Activated CD8-positive, alpha-beta memory T cell treated with anti-CD3 and anti-CD28 coated beads, Interleukin-2, amount 50 U/mL, for 4 hours (primary cell): ENCODE measurements at places on chromosomes 2 and 18.

- no peak for DNase-seq
Measured at GRCh38 chr2:150939087-150939486, 322.6 kb downstream of the RBM43 start.

DNA sequence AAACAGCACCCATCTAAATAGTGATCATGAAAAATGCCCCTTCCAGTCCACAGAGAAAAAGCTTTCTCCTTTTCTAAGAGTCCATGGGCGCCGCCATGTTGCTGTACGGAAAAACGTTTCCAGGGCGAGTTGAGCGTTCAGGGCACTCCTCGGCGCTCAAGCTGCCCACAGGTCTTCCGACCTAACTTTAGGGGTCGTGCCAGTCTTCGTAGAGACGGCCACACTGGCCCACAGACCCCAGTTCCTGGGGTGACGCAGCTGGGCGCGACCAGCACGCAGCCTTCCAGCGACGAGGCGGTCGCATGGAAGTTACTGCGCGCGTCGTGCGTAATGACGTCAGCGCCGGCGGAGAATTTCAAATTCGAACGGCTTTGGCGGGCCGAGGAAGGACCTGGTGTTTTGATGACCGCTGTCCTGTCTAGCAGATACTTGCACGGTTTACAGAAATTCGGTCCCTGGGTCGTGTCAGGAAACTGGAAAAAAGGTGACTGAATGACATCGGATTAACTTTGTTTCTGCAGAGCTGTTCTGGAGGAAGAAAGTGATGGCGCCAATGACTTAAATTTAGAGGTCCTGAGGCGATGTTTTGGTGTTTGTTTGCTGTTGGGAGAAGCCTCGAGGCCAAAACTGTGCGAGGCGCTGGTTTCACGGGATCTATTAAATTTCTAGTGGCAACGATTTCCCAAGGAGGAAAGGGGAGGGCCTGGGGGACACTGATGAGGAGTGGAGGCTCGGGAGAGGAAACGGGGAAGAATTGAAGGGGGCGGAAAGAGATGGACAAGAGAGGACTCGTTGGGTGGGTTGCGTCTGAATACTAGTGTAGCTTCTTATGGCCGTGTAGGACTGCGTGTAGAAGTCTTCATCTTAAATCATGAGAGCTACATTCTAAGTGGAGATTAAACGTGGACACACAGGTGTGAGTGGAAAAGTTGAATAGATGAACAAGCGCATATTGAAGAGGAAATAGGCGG lies at the start of the genes METTL4 and NDC80:
METTL4 (minus strand) TSS at position 306 of the 971 bp plus-strand sequence. CDS start 4,289 bp downstream, outside the sequence.
NDC80 (plus strand) TSS at position 358 of the 971 bp plus-strand sequence. CDS start 1,429 bp downstream, outside the sequence.
- DNase-seq: peak; percentile 83

DNA sequence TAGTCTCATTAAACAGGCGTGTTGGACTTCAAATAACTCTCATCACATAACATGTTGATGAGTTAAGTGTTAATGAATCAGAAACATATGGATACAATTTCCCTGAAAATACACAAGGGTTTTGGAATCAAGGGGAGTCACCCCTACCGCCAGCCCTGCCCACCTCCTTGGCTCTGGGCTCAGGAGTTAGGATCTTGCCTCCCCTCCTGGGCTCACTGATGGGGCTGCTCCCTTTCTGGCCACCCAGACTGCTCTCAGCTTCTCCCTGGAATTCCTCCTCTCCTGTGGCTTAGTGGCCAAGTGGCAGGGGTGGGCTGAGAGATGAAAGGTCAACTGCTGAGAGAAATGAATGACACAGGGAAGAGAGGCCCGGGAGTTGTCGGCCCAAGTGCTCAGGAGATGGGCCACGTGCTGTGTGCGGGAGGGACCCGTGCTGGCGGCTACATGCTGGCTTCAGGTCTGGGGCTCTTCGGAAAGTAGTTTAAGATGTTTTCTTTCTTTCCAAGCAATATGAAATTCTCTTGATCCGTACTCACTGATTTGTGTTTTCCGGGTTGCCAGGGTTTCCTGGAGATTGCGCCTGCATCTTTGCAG lies 55.8 kb upstream of the TNP1 start:
- no peak for DNase-seq

DNA sequence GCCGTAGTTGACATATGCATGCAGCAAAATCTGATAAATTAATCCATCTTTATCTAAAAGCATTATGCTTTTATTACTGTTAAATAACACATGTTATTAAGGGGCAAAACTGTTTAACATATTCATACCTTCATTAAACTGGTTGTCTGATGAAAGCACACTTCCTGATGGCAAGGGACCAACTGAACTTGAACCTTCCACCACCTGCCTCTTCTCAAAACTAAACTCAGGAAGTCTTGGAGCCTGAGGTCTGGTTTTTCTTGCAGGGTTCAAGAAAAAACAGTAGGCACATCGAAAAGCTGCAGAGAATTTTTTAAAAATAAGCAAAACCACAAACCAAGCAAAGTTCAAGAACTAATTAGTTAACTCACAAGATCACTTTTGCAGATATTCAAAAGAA lies 64.9 kb downstream of the LNPK start:
- DNase-seq: no peak

- DNase-seq: no peak
Measured at GRCh38 chr2:11224887-11225286, 69.6 kb downstream of the SLC66A3 start.

- no peak for DNase-seq
Measured at GRCh38 chr18:61957801-61958516, 65.2 kb upstream of the RNF152 start.

GRCh38 chr18:2096551-2096950 lies 474.8 kb downstream of the METTL4 start:
- DNase-seq: no peak

- no peak for DNase-seq
Measured at GRCh38 chr2:31693882-31694281, 113.1 kb upstream of the SRD5A2 start.

- no peak for DNase-seq
Measured at GRCh38 chr18:59141294-59142068, 1.8 kb downstream of the SEC11C start.

GRCh38 chr2:54814389-54815147 lies 91.1 kb downstream of the EML6 start:
- DNase-seq: no peak

DNA sequence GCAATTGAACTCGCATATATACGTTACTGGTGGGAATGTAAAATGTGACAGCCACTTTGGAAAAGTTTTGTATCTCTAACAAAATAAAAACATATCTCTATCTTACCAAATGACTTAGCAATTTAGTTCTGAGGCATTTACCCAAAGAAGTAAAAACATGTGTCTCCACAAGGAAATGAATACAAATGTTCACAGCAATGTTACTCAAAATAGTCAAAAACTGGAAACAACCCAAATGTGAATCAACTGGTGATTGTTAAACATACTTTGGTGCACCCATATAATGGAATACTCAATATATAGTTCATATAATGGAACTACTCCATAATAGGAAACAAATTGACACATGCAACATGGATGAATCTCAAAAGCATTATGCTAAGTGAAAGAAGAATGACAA lies 70.4 kb upstream of the DNER start:
- DNase-seq: no peak

- DNase-seq: no peak
Measured at GRCh38 chr2:69062307-69062962, 49.5 kb downstream of the ANTXR1 start.

GRCh38 chr18:69387186-69387585 lies 13.5 kb upstream of the DOK6 start:
- no peak for DNase-seq

DNA sequence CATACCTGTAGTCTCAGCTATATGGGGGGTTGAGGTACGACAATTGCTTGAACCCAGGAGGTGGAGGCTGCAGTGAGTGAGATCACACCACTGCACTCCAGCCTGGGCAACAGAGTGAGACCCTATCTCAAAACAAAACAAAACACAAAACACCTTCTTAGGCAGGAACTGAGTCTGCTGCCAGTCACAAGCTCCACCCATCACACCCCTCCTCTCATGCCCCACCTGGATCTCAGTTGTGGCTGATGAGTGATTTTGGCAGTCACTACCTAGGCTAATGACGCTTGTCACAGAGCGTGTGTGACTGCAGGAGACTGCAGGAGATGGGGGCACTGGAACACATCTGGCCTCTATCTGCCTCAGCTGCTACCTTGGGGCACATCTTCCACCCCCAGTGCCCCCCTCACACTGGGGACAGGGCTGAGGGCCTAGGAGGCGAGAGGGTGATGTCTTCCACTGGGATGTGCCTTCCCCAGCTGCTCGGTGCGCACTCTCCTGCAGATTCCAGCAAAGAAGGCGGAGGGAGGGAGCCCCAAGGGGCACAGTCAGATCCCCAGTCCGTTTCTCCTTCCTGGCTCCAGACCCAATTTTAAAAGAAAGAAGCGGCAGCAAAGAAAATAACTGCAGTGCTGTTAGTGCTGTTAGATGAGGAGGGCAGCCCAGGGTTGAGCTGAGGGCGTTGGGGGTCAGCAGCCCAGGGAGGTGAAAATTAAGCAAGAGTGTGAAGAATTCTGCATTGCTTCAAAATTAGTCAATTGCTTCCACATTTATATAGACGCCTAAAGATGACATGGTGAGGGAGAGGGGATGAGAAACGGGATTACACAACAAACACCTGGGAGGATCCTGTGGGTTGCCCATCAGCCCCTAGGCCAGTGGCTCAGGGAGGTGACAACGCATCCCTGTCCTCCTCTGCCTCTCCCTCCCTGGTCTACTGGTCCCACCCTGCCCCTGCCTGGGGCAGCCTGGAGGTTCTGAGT lies 143.6 kb upstream of the HAAO start:
- DNase-seq: no peak

GRCh38 chr2:230627806-230628724 lies 84.6 kb upstream of the CAB39 start:
- no peak for DNase-seq

DNA sequence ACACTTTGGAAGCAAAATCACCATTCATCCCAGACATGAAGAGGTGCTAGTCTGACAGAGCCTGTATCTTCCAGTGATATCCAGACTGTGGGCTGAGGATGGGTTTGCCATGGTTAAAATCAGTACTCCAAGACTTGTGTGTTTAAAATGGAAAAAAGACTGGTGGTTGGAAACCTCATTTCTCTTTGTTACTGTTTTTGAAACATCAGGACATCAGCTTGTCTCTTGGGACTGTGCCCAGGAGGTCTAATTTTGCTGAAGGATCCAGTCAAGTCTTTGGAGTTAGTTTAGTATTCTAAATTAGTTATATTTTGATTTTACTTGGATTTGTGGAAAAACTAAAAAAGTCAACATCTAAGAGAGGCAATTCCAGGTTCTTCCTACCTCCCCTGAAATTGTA lies 578.4 kb downstream of the PLCL1 start:
- DNase-seq: no peak

DNA sequence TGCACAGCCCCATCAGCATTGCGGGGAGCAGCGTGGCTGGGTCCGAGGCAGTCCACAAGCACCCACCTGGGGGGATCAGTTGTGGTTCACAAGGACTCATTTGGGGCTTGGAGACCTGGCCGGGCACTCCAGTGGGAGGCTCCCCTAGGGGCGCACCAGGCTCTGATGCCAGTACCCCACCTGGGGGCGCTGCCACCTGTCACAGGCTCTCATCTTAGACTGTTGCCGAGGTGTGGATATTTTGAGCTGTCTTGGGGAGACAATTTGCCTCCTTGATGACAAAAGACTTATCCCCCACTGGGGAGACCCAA lies 3.0 kb downstream of the ADRA2B start:
- peak; percentile 29 for DNase-seq

- DNase-seq: no peak
Measured at GRCh38 chr2:181253438-181253837, 203.7 kb upstream of the ITGA4 start.

DNA sequence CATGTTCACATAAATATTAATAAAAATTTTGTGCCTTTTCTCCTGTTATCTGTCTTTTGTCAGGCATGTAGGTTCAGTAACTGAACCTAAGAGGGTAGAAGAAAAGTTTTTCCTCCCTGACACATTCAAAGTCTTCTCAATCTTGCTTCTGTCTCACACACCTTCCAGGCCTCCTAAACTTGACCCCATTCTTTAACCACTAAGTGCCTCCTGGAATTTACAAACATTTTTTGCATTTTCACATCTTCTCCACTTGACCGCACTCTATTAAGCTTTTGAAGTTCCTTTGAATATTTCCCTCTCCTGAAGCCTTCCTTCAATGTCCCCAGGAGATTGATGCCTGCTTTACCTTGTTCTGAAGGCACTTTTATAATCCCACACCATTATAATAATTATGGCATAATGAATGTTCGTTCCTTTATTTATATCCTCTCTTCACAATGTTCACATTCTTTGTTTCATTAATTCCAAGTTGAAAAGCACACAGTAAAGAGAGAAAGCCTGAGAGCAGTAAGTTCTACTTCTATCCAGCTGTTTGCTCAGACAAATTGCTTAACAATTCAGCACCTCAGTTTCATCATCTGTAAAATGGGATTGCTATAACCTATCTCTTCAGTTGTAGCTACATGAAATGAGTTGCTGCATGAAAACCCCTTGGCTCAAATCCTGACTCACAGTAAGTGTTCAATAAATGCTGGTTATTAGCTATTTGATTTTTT lies 184.8 kb upstream of the KLHL29 start:
- DNase-seq: no peak

DNA sequence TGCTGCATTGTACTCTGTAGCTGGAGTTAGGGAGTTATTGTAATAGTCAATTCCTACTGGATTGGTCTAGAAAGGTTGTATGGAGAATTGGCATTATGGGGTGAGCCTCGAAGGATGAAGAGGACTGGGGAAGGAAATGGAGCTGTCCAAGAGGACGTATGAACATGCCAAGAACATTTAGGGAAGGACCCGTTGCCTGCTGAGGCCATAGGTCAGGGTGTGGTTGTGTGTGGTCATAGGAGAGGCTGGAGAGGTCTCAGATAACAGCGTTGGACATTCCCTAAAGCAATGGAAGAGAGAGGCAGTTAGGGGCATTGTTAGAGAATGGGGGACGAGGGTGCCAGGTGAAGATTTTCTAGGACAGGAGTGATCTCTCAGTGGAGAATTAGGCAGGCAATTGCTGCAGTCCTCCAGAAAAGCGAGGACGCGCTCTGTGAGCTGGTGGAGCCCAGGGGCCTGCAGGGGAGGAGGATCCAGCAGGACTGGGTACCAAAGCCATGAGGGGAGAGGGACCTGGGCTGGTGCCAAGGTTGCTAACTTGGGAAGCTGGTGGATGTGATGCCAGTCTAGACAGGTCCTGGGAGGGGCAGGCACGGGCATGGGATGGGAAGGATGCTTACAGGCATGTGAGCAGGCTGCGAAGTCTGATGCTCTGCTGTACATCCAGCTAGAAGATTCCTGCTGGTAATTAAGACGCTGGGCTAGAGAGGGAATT lies 9.4 kb upstream of the PSD4 start:
- no peak for DNase-seq

- no peak for DNase-seq
Measured at GRCh38 chr18:44744161-44745121, 63.8 kb downstream of the SETBP1 start.

DNA sequence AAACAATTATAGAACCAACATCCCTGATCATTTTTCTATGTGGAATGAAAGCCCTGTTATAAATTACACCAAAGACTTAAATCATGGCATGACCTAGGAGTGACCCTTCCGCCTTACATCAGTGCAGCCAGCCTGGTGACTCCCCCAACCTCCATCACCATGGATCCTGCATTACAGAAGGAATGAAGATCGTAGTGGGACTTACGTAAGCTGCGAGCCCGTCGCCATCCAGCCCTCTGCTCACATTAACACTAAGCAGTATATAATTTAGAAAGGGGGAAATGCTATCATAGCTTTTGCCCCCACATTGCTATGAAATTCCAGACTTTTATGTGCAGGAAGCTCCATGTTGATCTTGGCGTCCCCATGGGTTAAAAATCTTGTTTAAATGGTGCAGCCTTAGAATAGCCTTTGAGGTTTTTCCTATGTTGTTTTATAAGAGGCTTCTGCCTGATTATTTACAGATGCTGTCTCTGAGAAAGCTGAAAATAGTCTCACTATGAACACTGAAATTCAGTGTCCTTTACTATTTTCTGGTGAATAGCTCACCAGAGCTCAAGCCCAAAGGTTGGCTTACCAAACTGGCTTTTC lies 76.3 kb downstream of the COLEC12 start:
- no peak for DNase-seq
